ENCODE measurements at places on chromosomes 7 and 10.

- DNase-seq = no peak
Observed at GRCh38 chr10:121928528-121928884, 675 bp upstream of the ATE1 start.

DNA sequence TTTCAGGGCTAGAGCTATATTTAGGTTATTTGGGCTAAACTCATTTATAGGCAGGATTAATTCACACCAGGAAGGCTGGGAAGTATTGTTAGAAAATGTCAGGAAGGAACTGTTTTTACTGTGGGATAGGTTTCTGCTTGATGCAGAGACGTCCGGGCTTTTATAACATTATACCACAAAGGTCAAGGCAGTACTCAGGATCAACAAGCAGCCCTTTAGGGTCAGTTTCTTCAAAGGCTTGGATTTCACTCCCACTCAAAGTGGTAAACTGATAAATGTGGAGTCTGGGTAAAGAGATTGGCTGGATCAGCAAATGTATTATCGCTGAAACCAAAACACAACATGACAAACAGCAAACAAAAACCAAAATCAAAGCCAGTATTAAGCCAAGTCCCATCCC is 127.2 kb downstream of the ARL5B start:
- no peak for DNase-seq

DNA sequence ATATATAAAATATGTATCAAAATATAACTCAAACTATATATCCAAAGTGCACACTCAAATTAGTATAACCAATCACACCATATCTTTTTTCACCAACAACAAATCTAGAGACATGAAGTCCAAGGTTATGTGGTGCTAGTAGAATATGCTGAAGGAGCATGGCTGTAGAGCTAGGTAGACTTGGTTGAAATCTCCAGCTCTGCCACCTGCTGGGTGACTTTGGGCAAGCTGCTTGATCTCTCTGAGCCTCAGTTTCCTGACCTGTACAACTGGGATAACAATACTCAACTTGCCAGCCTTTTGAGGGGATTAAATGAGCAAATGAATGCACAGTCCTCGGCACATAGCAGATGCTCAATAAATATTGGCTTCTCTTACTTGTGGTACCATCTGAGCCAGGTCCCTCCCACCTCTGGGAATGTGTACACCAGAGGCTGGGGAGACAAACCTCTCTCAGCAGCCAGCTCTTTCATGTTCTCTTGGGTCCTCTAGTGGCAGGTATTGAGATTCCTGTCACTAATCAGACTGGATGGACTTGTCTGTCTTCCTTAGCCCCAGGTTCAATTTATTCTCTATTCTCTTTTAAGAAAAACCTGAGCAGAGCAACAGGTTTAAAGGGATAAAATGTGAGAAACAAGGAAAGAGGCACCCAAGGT is 94.3 kb upstream of the PDE1C start:
- DNase-seq = no peak

- no peak for DNase-seq
Observed at GRCh38 chr10:23081221-23081750, 14.1 kb upstream of the MSRB2 start.

- no peak for DNase-seq
Observed at GRCh38 chr10:6493521-6494441, 86.3 kb downstream of the PRKCQ start.
